ENCODE measurements at places on chromosomes 4 and X. TPM values are rescaled to one million over a fixed set of nuclear protein-coding genes. Genes with fewer than 3 reads are reported as not detected.

DNA sequence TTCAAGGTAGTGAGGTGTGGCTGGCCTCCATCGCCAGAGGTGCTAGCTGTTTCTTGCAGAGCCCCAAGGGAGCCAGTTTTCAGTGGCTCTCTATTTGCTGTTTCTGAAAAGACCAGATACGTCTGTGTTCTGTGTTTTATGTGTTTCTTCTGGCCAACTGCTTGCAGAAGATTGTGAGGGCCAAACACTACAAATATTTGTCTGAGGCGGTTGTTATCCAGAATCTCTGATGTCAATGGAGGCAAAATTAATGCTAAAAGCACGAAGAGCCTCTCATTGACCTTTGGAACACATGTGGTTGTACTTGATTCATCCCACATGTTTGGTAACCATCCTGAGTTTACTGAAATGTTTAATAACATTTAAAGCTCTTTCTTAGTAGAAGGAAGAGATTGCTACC lies 113.9 kb downstream of the CT47B1 start:
- no peak for DNase-seq
- H3K4me3 ChIP-seq = no peak overlapping the region
- H3K27me3 ChIP-seq = no peaks in the 10 kb centered on the region
- H3K4me1 ChIP-seq = no peaks in the 10 kb centered on the region

DNA sequence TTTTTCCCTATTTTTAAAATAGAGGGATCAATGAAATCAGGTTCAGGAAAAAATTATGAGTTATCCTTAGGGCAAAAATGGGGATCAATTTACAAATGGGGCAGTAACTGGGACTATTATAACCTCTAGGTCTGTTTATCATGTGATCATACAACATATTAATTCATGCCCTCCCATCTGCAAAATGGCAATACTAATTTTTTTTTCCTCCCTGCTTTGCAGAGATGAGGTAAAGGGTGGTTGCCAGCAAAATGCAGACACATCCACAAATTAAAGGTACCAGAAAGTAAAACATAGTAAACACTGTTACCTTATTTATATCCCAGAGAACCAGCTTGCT lies 467 bp downstream of the HSD17B11 start:
- no peak overlapping the region for H3K27ac ChIP-seq
- H3K4me1 ChIP-seq = no peaks in the 10 kb centered on the region
- peak overlapping the region; percentile 68 for H3K4me3 ChIP-seq
- H3K27me3 ChIP-seq = peaks cover 13% of the 10 kb centered on the region
- DNase-seq = no peak
- H3K36me3 ChIP-seq = peaks cover 3% of the 10 kb centered on the region

GRCh38 chr4:7645956-7646355 lies 211.2 kb upstream of the PSAPL1 start:
- H3K4me1 ChIP-seq = no peaks in the 10 kb centered on the region
- no peaks in the 10 kb centered on the region for H3K36me3 ChIP-seq

The NDP gene
- total RNA-seq = 2.5 TPM

The SORBS2 gene
- total RNA-seq = 15.7 TPM

DNA sequence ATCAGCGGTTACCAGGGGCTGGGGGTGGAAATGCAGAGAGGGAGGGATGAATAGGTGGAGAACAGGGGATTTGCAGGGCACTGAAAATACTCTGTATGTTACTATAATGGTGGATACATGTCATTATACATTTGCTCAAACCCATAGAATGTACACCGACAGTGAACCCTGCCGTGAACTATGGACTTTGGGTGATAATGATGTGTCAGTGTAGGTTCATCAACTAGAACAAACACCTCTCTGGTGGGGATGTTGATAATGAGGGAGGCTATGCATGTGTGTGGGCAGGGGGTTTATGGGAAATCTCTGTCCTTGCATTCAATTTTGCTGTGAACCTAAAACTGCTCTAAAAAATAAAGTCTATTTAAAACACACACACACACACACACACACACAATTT lies 11.5 kb downstream of the HPSE start:
- H3K27ac ChIP-seq = no peak overlapping the region
- H3K36me3 ChIP-seq = no peaks in the 10 kb centered on the region
- H3K4me3 ChIP-seq = no peak overlapping the region
- DNase-seq = no peak
- H3K4me1 ChIP-seq = no peaks in the 10 kb centered on the region

The CYTL1 gene
- total RNA-seq = 1.1 TPM

The SLC10A4 gene
- total RNA-seq = 0.24 TPM

- H3K36me3 ChIP-seq = no peaks in the 10 kb centered on the region
- no peaks in the 10 kb centered on the region for H3K4me1 ChIP-seq
- no peak overlapping the region for H3K4me3 ChIP-seq
- DNase-seq = no peak
Observed at GRCh38 chr4:175326796-175327195, 408.6 kb downstream of the ADAM29 start.

The CORIN gene
- total RNA-seq = not detected

DNA sequence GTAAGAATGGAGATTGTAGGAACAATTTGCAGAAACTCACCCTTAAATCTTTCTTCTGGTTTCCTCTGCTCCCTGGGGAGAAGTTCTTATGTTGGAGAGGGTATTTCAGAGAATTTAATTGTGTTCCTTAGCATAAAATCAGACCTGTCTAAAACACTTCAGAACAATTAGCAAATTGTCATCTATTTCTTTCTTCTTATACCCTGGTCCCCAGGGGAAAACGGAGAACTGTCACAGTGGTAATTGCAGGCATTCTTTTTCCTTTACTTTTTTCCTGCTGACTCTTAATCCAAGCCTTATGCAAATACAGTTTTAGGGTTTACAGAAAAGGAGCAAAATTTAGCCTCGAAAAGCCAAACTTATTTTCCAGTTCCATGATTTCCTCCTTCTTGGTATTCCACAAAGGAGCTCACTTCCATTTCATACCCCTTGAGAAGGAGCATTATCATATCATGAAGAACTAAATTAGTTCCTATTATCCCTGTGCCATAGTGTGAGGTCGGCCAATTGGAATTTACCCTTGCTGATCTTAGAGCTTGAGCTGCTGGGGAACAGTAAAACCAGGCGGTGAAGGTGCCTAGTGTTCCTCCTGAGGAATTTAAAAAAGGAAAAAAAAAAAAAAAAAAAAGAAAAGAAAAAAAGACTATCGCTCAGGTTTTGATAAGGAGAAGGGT lies 173.8 kb downstream of the IL15 start:
- H3K4me1 ChIP-seq = peaks cover 21% of the 10 kb centered on the region
- H3K4me3 ChIP-seq = no peak overlapping the region
- no peaks in the 10 kb centered on the region for H3K36me3 ChIP-seq
- no peaks in the 10 kb centered on the region for H3K27me3 ChIP-seq

DNA sequence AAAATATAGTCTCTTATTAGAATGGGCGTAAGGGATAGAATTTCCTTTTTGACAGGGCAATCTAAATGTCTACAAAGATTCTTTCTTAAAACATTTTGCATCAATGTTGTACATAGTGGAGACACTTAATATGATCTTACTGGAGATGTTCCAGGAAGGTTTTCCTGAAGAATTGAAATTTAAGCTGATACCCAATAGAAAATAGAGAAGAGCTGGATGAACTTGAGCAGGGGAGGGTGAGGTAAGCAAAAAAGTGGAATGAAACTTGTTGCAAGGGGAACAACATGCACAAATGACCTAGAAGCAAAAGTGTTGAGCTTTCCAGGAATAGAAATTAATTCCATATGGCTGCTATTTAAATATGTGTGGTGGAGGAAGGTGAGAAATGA lies 19.7 kb downstream of the SLAIN2 start:
- no peak overlapping the region for H3K4me3 ChIP-seq
- no peak overlapping the region for H3K27ac ChIP-seq
- no peak for DNase-seq

DNA sequence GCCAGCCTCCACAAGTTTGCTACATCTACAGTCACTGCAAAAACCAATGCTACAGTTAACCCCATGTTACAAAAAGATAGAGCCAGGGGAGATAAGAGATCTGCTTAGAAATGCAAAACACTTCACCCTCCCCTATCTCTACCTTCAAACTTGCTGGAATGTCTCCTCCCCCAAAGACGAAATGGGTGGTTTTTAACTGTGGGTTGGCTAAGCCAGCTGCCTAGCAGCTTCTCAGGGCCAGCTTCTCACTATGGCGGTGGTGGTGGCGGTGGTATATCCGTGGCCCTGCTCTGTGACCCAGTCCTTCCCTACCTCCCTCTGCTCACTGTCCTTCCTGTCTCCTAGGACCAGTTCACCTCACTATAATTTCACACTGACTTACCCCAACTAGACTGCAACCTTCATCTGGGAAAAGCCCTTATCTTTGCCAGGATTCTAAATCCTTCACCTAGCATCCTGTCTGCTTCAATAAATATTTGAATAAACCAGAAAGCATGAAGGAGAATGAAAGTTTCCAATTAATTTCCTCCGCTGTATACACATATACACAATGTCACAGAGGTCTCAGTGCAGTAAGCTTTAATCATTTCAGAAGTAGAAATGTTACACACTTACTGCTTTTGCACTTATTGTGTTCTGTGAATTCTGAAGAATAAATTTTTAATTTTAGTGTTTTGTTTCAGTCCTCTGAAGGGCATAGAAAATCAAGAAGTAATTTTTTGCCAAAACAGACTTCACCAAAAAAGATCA lies 46.3 kb downstream of the SH3KBP1 start:
- H3K4me3 ChIP-seq = no peak overlapping the region
- no peaks in the 10 kb centered on the region for H3K36me3 ChIP-seq

The MAP3K15 gene
- 2.0 TPM for total RNA-seq

- H3K4me3 ChIP-seq = no peak overlapping the region
- H3K36me3 ChIP-seq = no peaks in the 10 kb centered on the region
- DNase-seq = no peak
- H3K27me3 ChIP-seq = no peaks in the 10 kb centered on the region
Observed at GRCh38 chr4:119785963-119786362, 157.4 kb upstream of the PDE5A start.

DNA sequence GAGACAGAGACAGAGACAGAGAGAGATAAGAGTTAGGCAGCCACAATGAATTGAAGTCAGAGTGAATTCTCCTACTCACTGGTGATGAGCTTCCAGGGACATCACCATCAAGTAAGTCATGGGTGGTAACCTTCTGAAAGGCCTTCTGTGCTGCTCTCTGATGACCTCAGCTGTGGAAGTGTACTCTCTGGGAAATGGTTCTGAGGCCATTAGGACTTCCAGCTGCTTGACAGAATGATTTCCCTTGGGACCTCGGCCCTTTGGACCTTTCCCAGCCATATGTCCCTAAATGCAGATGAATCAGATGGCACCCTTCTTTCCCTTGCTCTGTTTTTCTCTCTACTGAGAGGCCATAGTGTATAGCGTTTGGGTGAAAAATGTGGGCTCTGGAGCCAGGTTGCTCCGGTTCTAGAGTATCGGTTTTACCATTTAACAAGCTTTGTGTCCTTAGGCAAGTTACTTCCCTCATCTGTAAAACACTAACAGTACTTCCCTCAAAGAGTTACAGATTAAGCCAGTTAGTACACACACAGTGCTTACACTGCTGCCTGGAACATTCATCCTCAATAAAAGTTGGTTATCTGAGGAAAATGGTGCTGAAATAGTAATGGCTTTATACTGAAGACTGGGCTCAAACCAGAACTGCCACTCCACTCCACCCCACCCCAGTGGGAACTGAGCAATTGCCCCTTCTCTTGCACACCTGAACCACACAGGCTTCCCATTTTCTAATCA lies 7.6 kb downstream of the SEPTIN11 start:
- no peaks in the 10 kb centered on the region for H3K27me3 ChIP-seq
- H3K27ac ChIP-seq = no peak overlapping the region
- no peak overlapping the region for H3K4me3 ChIP-seq
